GM23248 (cell line): ENCODE measurements at places on chromosomes 5 and 9. TPM values are rescaled to one million over a fixed set of nuclear protein-coding genes. Genes with fewer than 3 reads are reported as not detected.

CARTPT gene
- total RNA-seq, result not detected in 2 replicates

KIAA1958 gene
- total RNA-seq, result 4.7 and 7.7 TPM in 2 replicates

WNT8A gene
- total RNA-seq, result not detected in 2 replicates

PCDHB2 gene
- 4.9 and 8.9 TPM in 2 replicates for total RNA-seq

PCDHA9 gene
- total RNA-seq, result not detected in 2 replicates

WHRN gene
- 0.76 and 1.1 TPM in 2 replicates for total RNA-seq

PCDHGA12 gene
- total RNA-seq, result 8.6 and 10.9 TPM in 2 replicates

INIP gene
- 18.5 and 22.9 TPM in 2 replicates for total RNA-seq

MRPL36 gene
- total RNA-seq, result 30.9 and 33.9 TPM in 2 replicates

GLRA1 gene
- total RNA-seq, result not detected in 2 replicates

ROR2 gene
- 8.2 and 12.9 TPM in 2 replicates for total RNA-seq

DNA sequence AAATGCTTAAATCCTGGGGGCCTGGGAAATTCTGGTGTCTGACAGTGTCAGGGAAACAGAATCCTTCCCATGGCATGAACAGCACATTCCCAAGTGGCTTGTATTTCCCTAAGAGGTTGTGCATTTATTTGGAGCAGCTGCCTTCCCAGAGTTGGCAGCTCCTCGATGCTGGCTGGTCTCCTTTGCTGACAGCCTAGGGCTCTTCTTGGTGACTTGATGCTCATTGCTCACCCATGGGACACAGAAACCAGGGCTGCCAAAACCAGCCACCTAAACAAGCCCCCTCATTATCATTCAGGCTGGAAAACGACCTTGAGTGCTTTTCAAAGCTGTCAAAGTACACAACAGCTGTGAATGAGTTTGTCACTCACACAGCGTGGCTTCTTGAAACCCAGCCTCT is 24.2 kb downstream of the ENHO start:
- DNase-seq, result no peak

- peak; percentile 69 for DNase-seq
Observed at GRCh38 chr9:78713614-78714405, 416.9 kb downstream of the PSAT1 start.

DNA sequence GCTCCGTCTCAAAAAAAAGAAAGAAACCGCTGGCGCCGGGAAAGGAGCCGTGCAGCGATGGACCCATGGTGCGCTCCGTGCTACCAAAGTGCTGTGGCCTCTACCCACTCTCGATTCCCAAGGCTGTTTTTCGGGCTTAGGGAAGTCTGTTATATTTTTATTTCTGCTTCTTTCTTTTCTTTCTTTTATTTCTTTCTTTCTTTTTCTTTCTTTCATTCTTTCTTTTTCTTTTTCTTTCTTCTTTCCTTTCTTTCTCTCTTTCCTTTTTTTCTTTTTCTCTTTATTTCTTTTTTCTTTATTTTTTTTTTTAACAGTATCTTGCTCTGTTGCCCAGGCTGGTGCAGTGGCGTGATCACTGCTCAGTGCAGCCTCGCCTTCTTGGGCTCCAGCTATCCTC is 87.5 kb downstream of the ANXA2R start:
- peak; percentile 42 for DNase-seq

DNA sequence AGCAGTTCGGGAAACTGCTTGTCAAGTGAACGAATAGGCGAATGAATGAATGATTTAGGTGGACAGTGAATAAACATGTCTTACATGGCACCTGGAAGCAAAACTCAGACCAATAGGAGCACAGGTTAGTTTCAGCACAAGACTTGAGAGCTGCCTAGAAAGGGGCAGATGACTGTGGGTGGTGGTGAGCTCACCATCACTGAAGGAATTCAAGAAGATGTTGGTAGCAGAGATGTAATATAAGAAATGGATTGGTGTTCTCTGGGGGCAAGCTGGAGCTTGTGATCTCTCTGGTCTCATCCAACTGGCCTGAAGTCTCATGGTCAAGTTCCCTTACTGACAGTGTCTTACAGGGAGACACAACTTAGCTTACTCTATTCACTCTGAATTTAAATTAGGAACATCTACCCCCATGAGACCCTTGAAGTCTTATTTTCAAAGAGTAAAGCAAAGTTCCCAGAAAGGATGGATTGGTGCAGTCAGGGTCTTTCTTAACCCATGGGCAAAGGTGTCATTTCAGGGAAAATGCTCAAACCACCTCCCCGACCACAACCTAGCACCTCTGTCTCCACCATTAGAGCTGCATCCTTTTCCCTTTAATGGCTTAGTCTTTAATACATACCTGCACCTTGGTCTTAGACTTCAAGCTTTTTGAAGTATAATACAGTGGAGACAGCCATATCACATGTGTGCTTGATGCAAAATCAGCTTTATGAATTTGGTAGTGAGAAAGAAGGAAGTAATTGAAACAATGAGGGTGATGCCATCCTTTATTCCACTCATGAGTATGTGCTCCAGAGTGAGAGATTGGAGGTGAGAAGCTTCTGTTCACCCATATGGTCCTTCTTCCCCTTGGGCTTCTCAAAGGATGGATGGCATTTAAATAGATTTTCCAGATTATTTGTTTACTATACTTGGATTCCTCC is 5.1 kb downstream of the LCP2 start:
- DNase-seq, result no peak

DNA sequence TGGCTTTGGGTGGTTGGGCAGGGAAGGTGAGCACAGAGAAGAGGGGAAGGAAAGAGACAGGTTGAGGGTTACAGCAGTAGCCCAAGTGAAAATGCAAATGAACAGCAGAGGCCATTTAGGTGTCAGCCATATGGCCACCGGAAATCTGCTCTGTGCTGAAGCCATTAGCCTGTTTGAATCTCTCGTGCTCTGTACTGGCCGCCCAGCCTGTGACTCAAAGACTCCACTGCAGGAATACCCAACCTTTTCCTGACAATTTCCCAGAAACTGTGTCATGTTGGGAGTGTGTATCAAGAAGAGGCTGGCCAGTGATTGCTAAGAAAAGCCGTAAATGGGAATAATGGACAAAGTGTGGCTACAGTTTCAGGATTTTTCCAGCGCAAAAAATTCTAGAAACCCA is 35.9 kb upstream of the RAI14 start:
- DNase-seq, result peak; percentile 83

DNA sequence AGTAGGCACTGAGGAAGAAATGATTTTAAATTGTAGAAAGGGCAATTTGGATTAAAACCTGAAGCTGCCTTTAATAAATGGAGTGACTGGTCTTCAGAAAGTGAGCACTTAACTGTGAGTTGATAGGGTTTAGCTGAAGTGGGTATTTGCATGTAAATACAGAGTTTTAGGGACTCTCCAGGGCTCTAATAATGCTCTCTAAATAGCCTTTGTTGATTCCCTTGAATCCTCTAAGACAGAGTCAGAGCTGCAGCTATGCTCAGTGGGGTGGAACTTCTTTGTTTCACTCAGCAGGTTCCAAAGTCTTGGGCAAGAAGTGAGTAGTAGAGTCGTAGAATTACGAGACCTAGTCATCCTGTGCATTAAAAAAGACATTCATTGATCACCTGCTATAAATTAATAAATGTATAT is 21.4 kb downstream of the GLRA1 start:
- no peak for DNase-seq

DNA sequence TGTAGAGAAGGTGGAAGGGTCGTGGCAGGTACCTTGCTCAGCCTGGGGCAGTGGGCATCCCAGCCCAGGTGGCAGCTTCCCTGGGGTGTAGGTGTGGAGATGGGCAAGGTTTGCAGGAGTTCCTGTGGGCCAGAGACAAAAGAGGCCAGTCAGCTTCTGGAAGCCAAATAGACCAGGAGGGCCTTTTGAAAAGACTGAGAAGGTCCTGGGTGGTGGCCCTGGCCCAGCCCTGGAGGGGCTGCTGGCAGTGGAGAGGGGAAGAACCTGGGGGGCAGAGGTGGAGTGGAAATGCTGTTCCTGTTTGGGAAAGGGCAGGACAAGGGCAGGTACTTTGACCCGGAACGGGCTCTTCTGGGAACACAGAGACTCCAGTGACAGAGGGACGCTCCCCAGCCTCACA is 7.0 kb upstream of the IL3 start:
- no peak for DNase-seq

DNA sequence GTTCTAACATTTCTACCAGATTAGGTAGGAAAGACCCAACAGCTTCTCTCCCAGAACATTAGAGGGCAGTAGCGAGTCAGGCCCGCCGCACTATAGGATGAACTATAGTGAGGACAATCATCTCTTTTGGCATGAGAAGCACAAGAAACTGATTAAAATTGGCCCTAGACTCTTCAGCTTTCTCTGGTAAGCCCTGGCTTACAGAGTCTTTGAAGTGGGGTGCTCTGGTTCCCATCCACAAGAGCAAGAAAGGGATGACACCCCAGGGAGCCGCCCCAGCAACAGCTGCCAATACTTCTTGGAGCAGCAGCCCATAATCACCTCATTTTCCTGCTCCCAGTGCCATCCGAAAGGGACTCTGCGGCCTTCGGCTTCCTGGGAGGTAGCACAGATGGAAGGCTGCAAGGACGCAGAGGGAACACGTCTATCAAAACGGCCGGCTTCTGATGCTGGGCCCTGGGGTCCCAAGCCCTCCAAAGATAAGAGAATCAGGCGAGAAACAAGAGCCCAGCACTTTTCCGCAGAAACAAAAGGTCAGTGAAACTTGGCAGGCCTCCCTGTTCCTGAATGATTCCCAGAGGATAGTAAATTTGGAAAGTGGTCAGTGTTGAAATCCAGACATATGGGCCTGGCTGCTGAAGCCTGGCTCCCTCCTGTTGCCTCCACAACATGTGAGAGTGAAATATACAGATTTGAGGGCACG is 69.3 kb downstream of the HSD17B3 start:
- DNase-seq, result peak; percentile 66

DNA sequence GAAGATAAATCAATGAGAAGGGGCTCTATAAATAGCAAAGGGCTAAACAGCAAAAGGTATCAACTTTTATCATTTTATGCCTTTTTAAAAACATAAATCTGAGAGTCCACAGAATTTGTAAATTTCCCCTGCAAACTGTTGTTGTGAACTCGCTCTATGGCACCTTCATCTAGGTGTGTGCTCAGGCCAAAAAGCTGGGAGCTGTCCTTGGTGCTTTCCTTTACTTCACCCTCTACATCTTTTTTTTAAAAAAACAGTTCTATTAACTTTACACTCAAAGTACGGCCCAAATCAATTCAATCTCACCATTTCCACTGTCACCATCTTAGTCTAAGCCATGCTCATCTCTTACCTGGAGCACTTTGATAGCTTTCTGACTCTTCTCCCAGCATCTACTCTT is 108.2 kb upstream of the GPR151 start:
- DNase-seq, result no peak

GRCh38 chr9:33785914-33786313 is 9.4 kb upstream of the PRSS3 start:
- peak; percentile 52 for DNase-seq

DNA sequence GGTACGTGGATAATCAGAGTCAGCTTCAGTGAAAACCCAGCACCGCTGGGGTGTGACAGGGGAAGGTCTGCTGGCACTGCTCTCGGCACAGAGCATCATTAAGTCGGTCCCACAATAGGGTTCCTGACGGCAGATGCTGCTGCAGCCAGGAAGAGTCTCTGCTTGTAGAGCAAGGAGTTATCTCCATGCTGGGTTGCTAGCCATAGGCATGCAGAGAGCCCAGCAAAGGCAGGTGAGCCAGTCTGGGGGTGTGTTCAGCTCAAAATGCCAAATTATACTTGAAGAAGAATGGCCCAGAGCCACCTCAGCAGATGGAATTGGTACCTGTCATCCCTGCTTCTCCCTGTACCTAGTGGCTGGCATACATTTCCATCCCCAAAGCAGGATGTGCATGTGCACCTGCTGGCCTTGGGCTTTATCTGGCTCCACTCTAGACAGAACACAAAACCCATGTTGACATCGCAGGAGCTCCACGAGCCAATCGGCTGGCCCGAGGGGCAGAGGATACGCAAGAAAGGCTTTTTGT is 100.8 kb downstream of the WDR41 start:
- no peak for DNase-seq

GRCh38 chr5:2334719-2335118 is 416.8 kb downstream of the IRX2 start:
- DNase-seq, result no peak

DNA sequence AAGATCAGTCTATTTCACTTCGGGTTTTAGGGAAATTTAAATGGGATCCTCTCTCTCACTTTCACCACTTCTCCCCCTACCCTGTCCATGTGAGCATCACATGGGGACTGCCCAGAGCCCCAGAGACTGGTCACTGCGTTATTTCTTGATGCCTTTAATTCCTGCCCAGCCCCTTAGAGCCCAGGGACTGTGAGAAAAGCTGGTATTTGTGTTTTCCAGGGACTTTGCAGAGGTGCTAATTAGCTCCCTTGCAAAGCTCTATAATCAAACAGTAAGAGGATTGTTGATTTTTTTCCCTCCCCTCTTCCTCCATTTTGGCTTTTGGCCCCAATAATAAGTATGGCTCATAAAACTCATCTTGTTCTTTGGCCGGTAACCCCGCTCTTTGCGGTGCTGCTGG is 35.6 kb downstream of the NTRK2 start:
- no peak for DNase-seq
